ENCODE measurements at places on chromosomes 2 and 18. TPM values are rescaled to one million over a fixed set of nuclear protein-coding genes. Genes with fewer than 3 reads are reported as not detected.

- DNase-seq: peak; percentile 51
These were observed 19.2 kb downstream of the E2F6 start for GRCh38 chr2:11446733-11447248.

GRCh38 chr18:56841836-56842235 is 190.7 kb downstream of the WDR7 start:
- no peak for DNase-seq

DNA sequence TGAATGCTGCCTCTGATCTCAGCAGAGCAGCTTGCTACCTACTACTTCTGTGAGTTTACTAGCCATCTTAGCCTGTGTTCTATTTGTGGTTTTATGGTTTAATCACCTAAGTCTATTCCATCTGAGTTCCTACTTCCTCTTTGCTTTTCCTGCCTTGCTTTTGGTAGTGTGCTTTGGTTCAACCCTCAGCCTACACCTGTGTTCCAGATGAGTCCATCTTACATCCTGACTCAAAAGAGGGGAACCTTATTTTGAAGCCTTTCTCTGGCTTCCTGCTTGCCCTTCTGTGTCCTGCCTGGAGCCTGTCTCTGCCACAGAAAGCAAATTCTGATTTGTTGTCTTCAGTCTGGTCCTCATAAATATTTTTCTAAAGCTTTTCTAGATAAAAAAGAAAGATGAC is 530.3 kb upstream of the MEX3C start:
- no peak for DNase-seq

DNA sequence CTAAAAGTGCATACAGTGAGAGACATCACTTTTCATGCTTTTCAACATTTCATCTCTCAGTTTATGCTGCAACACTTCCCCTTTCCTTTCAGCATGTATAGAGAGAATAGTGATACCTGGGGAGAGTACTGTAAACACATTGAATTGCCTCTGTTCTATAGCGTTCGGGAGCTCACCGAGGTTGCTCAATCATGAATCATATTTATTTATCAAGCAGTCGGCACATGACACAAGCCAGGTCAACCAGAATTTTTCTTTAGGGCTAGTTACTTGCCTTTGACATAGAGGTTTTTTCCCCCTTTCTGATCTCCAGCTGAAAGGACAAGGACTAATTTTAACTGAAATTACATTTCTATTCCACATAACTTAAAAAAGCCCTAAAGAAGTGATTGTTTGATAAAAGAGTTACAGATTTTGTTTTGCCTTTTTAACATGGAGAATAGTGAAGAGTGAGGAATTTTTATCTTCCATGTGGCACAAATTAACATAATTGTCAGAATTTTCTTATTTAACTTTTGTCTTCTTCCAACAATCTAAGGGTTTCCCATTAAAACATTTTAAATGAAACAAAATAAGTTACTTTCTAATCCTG is 690.9 kb upstream of the TMEFF2 start:
- DNase-seq: peak; percentile 20

GRCh38 chr2:237026981-237027711 is 58.5 kb upstream of the COPS8 start:
- DNase-seq: peak; percentile 83

KLHL29 gene
- total RNA-seq: 11.9 TPM

TYMS gene
- total RNA-seq: 84.1 TPM

GRCh38 chr2:239722760-239723470 is 302.2 kb downstream of the NDUFA10 start:
- no peak for DNase-seq

GRCh38 chr2:133942398-133942797 is 311.5 kb upstream of the MGAT5 start:
- no peak for DNase-seq

- no peak for DNase-seq
These were observed 833.1 kb upstream of the NXPH2 start for GRCh38 chr2:139613264-139613663.

DNA sequence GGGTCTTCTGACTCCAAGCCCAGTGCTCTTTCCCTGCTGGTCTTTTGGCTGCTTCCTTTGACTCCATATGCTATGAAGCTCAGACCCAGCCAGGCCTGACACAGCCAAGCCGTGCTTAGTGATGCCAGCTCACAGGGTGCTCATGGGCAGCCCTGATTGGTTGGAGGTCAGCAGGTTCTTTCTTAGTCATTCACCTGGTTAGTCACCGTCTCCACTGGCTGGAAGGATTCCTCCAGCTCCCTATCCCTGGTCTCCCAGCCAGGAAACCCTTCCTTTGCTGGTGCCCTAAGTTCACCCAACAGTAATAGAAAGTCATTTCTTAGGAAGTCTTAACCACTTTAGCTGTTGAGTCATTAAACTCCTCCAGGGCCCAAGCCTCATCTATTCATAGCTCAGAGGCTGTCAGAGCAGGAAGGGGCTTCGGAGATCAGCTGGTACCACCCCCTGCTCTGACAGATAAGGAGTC is 3.9 kb downstream of the KCNK3 start:
- peak; percentile 71 for DNase-seq

BMP10 gene
- total RNA-seq: not detected

IL18R1 gene
- 1.5 TPM for total RNA-seq

GRB14 gene
- 16.6 TPM for total RNA-seq

DNA sequence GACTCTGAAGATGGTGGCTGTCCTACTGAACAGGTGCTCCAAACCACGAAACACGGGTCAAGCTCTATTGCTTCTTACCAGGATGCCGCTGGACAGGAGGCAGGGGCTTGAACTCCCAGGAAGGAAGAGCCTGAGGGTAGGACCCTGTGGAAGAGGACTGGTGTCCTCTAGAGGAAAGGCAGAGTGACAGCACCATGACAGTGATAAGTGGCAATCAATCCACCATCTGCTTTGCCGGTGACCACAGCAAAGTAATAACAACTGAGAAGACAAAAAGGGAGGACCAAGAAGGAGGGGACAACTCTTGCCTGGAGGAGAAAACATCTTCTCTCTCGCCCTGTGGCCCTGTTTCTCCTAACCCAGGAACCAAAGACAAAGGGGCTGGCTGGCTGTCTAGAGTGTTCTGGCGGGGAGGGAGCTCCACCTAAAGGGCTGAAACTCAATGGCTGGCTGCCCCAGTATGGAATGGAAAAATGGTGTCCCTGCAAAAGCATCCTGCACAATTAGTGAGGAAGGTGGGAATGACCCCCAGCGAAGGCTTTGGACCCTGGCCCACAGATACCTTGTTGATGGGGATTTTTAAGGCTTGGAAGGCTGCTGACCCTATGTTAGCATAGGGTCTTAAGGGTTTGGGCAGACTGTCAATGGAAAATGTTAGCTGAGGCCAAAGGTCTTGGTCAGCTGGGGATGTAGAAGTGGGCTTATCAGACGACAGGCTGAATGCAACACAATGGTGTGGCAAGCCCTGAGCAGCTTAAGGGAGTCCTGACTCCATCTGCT is 35.4 kb downstream of the PROC start:
- no peak for DNase-seq

- no peak for DNase-seq
These were observed 216.8 kb downstream of the TSN start for GRCh38 chr2:121972203-121972602.

- DNase-seq: no peak
These were observed 27.8 kb downstream of the GALNT14 start for GRCh38 chr2:31110431-31110830.

SP140 gene
- 10.9 TPM for total RNA-seq

- no peak for DNase-seq
These were observed 81.3 kb upstream of the SETBP1 start for GRCh38 chr18:44599412-44599811.

- no peak for DNase-seq
These were observed 227.9 kb downstream of the CDH2 start for GRCh38 chr18:27948986-27949385.

CACNB4 gene
- total RNA-seq: 0.33 TPM
